Lower leg skin (tissue), 4 donors: ENCODE measurements at places on chromosomes 11 and 22. TPM values are rescaled to one million over a fixed set of nuclear protein-coding genes. Genes with fewer than 3 reads are reported as not detected.
A peak's percentile ranks its signal among the peaks of the same experiment; 100 is the strongest.

GRCh38 chr11:20949585-20949984 is 280.2 kb downstream of the NELL1 start:
- DNase-seq = no peak

GRCh38 chr11:95515371-95515770 is 274.2 kb downstream of the FAM76B start:
- DNase-seq = no peak

GRCh38 chr11:61335355-61335710 is 2.3 kb downstream of the TKFC start:
- peak; percentile 82 for DNase-seq

The EFCAB6 gene
- 1.3 TPM for total RNA-seq

The OR4A16 gene
- not detected for total RNA-seq

The NNMT gene
- total RNA-seq = 141 TPM

The SORL1 gene
- total RNA-seq = 15.7 TPM

The GAS2 gene
- 0.72 TPM for total RNA-seq

The PATE1 gene
- total RNA-seq = not detected
